ENCODE measurements at places on chromosomes 6 and 20.

GRCh38 chr6:13711733-13712598 lies at the start of gene RANBP9:
RANBP9 (minus strand) TSS chr6:13711835; CDS start chr6:13711505, 330 bp downstream.
- DNase-seq, result peak; percentile 87

DNA sequence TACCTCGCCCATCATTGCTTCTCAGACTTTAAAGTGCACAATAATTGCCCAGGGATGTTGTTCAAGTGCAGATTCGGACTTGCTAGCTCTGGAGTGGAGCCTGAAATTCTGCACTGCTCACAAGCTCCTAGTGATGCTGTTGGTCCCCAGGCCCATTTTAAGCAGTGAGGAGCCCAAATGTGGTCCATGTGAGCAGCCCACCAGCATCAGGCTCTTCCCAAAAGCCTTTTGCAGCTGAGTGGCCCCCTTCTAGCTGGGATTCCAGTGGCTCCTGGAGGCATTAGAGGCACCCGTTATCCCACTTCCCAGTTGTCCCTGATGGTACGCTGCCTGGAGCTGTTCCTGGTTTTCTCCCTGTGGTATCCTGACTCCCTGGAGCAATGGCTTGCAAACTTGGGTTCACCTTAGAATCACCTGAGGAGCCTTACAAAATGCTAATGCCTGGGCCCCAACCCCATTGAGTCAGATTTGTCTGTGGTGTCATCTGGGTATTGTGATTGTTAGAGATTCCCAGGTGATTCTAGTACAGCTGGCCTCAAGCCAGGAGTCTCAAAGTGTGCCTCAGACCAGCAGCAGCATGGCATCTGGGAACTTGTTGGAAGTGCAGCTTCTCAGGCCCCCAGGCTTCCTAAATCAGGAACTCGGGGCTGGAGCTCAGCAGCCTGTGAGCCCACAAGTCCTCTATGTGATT lies 186.9 kb upstream of the SLC24A3 start:
- DNase-seq, result no peak

DNA sequence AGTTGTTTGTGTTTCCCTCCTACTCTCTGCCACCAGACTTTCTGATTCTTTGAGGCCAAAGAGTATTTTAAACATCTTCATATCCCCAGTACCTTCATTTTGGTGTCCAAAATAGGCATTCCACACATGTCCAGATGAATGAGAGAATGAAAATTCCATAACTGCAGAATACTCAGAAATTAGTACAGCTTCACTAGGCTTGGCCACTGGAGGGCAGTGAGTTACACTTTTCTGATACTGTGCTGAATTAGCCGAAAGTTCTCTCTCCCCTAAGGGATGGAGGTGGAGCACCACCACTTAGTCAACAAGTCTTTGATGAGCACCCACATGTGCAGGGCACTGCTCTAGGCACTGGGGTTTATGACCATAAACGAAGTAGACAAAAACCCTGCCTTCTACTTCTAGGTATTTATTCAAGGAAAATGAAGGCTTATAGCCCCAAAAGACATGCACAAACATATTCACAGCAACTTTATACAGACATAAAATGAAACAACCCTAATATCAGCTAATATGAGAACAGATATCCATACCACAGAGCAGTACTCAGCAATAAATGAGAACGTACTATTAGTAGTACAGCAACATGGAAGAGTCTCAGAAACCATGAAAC lies 46.1 kb upstream of the TMEM217 start:
- peak; percentile 61 for DNase-seq

DNA sequence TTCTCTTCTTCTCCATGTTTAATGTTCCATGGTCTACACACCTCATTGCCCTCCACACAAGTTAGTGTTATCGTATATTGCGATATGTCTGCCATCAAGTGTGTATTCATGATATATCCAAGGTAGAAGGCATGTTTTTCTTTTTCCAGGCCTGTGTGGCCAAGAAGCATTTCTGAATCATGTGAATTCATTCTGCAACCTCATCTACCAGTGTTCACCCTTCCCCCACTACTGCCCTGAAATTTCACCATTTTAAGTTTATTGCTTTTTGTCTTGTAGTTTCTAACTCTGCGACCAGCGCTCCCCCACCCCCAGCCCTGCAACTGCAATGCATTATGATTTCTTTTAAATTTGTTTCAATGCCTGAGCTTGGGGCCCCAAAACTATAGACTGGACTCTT lies 618.0 kb upstream of the FLRT3 start:
- no peak for DNase-seq

DNA sequence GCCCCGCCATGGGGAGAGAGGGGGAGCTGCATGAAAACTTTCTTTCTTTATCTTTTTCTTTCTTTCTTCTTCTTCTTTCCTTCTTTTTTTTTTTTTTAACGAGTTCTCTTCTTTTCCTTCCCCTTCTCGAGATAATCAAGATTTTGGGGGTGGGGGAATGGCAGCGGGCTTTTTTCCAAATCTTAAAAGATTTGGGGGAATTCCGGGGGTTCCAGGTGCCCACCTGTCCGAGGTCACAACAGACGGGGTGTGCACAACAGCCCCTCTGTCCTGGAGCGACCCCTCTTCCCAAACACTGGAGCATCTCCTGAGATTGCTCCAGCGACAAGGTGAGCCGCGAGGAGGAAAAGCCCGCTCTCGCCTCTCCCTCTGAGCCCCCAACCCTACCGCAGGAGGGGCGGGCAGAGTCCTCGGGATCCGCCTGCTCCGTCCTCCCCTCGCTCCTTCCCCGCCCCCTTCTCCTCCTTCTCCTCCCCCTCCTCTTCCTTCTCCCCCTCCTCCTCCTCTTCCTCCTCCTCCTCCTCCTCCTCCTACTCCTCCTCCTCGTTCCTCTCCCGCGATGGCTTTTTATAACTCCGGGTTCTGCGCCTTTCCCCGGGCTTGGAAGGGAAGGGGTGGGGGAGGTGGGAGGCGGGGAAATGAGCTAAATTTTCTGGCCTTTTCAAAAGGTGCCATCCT lies 689 bp upstream of the KCNB1 start:
- DNase-seq, result no peak

DNA sequence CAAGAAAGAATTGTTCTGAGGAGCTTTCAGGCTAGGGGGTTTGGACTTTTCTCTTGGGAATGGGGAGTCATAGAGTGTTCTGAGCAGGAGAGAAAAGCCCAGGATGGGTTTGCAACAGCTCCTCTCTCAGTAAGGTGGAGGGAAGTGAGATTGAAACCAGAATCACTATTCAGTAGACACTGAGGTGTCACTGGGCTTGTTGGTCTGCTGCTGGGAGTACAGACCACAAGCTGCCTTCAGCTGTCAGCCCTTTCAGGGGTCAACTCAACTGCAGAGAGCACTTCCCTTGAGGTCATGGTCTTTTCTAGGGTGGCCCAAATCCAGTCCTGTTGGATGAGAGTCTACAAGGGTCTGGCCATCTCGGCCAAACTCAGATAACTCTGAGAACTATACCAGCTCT lies 12.9 kb upstream of the FOXA2 start:
- DNase-seq, result no peak

DNA sequence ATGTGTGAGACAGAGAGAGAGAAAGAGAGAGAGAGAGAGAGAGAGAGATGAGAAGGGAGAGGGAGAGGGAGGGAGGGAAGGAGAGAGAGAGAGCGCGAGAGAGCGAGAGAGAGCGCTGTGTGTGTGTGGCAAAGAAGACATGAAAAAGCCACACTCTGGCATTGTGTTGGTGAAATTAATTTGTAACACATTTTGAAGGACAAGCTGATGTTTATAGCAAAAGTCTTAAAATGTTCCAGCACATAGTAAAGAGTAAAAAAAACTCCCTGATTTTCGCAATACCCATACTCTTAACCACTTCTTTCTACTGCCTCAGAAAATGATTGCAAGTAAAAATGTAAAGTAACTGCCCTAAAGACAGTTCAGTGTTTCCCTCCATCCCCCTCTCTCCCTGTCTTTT lies 56.7 kb downstream of the SLC22A1 start:
- no peak for DNase-seq

GRCh38 chr6:156423075-156423474 lies 354.1 kb upstream of the ARID1B start:
- peak; percentile 48 for DNase-seq

DNA sequence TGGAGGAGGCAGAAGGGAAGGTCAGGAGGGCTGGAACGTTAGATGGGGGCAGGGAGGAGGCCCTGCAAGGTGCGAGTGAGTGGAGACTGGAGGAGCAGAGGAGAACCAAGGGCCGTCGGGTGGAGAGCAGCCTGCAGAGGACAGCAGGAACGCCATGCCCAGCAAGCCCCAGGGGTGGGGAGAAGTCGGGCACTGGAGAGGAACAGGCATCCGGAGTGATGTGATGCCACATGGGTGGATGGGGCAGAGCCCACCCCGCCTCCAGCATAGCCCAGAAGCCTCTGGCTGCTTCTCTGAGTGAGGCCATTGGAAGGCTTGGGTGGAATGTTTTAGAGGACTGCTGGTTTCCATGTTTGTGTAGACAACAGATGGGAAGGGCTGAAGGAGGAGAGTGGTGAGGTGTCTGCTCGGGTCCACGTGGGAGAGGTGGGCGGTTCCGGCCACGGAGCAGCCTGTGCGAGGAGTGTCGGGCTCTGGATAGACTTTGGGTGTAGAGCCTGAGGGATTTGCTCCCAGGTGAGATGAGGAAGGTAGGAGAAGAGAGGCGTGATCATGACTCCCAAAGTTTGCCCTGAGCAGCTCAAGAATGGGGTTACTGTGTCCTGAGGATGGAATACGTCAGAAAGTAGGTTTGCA lies 221.4 kb downstream of the SMOC2 start:
- no peak for DNase-seq

- peak; percentile 8 for DNase-seq
Observed at GRCh38 chr6:85422996-85423395, 26.9 kb upstream of the NT5E start.

DNA sequence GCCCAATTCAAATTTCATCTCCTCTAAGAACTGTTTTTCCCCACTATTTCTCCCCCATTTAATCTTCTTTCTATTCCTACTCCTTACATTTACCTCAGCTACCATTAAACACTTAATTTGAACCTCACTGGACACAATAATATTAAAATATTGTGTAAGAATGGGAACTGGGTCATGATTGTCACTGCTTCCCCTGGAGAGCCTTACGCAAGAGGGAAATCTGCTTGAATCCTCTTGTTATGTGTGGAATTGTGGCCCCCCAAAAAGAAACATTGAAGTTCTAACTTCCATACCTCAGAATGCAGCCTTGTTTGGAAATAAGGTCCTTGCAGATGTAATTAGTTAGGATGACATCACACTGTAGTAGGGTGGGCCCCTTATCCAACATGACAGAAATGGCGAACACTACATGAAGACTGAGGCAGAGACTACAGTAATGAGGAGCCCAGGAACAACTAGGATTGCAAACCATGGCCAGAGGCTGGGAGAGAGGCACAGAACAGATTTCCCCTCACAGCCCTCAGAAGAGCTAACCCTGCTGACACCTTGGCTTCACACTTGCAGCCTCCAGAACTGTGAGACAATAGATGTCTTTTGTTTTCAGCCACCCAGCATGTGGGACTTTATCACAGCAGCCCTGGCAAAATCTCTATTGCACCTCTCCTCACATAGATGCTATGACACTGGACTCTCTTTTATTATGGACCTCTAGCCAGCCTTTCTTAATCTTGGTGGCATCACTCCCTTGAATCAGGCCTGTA lies 29.9 kb downstream of the HIVEP2 start:
- no peak for DNase-seq

DNA sequence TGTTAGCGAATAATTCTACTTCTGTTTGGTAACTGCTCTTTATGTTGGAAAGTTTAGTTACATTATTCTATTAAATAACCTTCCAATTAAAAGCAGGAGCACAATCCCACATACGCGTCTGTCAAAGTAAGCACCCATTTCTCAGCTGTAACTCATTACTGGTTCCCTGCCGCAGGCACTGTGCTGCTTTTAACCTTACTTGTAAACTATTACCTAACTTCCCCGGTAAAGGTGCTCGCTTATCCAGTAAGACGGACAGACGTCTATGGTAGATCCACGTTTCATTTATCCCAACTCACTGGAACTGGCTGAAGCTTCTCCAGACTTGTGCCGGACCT lies 529 bp upstream of the ENPP4 start:
- no peak for DNase-seq

DNA sequence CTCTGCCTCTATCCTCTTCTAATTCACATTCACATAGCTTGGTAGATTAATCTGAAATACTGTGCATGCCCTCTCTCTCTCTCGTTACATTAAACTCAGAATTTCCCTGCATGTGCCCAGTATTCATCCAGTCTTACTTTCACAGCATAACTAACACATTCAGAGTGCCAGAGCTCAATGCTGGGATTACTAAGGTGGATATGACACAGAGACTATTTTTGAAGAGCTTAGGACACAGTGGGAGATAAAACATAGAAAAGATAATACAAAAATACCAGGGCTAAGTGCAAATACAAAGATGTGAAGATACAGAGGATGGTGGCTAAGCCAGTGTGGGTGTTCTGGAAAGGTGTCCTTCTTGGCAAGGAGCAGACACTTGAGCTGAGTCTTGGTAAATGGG lies 6.3 kb downstream of the SYNE1 start:
- DNase-seq, result no peak

- peak; percentile 25 for DNase-seq
Observed at GRCh38 chr20:51092338-51092737, 69.4 kb upstream of the KCNG1 start.

DNA sequence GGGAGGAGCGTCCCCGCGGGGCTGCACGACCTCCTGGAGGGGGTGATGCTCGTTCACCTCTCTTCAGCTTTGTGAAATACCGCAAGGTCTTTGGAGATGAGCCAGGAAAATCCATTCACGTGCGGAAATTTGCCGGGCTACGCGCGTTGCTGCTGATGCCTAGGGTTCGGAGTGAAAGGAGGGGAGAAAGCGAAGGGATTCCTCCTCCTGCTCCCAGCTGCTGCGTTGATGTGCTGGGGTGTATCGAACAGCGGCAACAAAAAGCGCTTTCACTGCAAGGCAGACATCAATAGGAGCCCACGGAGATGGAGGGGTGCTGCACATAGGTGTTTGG lies 391 bp upstream of the B3GAT2 start:
- no peak for DNase-seq

DNA sequence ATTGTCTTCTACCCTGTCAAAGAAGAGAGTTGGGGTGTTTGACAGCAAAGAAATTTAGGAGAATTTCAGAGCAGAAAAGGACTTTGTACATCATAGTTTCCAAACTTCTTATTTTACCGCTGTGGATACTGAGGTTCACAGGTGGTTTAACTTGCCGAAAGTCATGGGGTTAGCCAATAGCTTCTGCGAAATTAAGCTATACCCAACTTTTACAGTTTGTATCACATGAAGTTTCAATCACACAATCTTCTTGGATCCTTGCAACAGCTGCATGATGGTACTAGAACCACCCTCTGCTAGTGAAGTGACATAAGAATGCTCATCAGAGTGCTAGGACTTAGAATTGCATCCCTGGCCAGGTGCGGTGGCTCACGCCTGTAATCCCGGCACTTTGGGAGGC lies 345.5 kb downstream of the CD83 start:
- no peak for DNase-seq

- DNase-seq, result no peak
Observed at GRCh38 chr20:51029963-51030920, 7.3 kb upstream of the KCNG1 start.

GRCh38 chr20:36836591-36837269 lies 39.2 kb upstream of the TLDC2 start:
- peak; percentile 67 for DNase-seq

- DNase-seq, result peak; percentile 67
Observed at GRCh38 chr20:1377984-1378734, 14.7 kb downstream of the FKBP1A start.
